ENCODE measurements at places on chromosomes 12 and 14.
A peak's percentile ranks its signal among the peaks of the same experiment; 100 is the strongest.

GRCh38 chr12:127035011-127035879, 1231.7 kb upstream of the TMEM132C start:
- DNase-seq: no peak

GRCh38 chr14:35121026-35121886, 534 bp downstream of the PPP2R3C start:
- DNase-seq: no peak

DNA sequence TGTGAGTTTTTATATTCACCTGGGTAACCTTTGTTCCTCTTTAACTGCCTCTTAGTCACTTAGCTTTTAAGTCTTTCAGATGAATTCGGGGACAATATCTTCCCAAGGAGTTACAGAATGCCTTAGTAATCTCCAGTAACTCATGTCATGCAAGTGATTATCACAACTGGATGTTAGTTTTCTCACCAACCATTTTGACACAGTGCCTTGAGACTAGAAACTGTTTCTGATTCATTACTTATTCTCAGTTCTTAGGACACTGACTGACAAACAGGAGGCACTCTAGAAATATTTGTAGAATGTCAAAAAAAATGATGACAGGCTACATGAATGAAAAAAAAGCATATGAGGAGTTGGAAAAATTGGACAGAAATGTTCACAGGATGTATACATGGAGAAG, 335.1 kb downstream of the ACSS3 start:
- DNase-seq: no peak

GRCh38 chr14:103749452-103749851, 33.8 kb downstream of the ZFYVE21 start:
- DNase-seq: no peak

DNA sequence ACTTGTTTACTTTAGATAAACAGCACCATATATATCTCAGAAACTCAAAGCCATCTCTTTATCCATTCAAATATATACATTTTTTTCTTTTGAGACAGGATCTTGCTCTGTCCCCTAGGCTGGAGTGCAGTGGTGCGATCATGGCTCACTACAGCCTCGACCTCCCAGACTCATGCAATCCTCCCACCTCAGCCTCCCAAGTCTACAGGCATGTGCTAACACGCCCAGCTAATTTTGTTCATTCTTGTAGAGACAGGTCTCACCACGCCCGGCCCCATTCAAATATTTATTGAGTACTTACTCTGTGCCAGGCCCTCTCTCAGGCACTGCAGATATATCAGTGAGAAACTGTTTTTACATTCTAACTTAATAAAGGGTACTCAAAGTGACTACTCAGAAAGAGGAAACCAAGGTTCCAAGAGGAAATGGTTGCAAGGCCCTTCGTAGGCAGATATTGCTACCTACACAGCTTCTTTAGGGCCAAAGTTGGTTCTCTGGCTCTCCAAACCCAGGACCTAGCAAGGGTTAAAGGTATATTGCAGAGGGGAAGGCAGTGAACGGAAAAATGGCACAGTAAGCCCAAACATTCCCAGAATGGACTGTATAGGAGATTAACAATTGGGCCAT, 2.9 kb downstream of the ATXN3 start:
- DNase-seq: no peak

DNA sequence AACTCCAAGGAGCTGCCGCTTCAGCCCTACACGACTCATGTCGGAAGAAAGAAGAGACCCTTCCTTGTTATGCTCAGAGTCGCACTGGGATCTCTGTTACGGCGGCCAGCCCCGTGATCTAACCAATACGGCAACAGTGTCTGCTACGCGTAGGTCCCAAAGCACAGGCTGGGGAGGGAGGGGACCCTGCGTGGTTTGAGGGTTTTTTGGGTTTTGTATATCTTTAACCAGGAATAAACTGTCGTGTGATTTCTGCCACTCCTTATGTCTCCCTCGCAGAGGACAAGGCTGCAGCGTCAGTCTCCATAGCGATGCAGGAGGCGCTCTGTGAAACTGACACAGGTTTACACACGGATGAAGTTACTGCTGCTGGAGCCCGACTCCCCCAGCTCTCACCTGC, 60.0 kb upstream of the DIO3 start:
- DNase-seq: no peak

DNA sequence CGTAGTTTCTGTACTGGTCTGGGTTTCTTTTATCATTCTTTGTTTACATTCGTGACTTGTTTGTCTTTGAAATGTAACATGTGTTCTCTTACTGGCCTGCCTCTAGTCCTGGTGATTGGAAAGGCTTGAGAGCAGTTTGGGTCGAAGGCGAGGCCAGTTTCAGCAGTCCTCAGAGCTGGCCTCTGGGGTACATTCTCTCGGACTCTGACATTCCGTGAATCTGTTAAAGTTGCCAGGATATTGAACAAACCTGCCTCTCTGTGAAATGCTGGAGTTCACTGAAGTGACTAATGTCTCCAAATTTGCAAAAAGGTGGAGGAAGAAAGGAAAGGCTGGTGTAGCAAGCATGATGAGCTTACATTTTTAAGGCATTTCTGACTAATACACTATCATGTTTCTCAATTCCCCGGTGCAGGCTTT, 1.5 kb downstream of the PLEKHA5 start:
- no peak for DNase-seq

DNA sequence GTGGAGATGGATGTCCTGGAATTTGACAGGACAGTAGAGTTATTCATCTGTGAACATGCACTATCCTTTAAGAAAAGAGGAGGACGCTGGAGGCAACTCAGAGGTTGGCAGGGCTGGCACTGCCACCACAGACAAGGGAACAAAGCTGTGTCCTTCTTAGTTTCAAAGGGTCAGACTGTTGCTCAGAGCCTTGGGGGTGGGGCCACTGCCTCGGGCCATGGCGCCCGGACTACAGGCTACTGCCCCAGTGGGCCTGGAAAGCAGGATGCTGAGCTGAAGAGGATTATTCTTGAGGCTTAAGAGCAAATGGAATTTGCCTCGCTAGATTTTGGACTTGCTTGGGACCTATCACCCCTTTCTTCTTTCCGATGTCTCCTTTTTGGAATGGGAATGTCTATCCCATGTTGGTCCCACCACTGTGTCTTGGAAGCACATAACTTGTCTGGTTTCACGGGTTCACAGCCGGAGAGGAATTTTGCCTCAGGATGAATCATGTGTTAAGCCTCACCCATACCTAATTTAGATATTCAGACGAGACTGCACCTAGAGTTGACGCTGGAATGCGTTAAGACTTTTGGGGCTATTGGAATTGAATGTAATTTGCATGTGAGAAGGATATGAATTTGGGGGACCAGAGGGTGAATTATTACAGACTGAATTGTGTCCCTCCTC, 114.8 kb upstream of the RFLNA start:
- DNase-seq: no peak

- no peak for DNase-seq
These were observed 41.4 kb downstream of the BORCS5 start for GRCh38 chr12:12398026-12398859.

DNA sequence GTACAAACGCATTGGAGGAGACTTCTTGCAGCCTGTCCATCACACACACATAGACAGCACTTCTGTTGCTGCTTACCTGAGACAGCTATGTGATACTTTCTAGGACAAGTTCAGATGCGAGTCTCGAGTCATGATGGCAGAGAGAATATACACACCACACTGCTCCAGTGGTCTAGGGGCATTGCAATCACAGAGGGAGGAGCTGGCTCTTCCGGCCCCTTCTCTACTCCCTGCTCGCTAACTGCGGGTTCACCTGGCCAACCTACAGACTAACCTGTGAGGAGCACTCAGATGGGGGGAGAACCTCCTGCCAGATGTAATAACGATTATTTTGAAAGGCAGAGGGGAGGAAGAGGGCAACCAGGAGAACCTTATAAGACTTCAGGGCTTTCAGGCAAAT, 30.7 kb downstream of the EMP1 start:
- DNase-seq: no peak

GRCh38 chr14:65224799-65225198, 122.5 kb upstream of the MAX start:
- DNase-seq: no peak

DNA sequence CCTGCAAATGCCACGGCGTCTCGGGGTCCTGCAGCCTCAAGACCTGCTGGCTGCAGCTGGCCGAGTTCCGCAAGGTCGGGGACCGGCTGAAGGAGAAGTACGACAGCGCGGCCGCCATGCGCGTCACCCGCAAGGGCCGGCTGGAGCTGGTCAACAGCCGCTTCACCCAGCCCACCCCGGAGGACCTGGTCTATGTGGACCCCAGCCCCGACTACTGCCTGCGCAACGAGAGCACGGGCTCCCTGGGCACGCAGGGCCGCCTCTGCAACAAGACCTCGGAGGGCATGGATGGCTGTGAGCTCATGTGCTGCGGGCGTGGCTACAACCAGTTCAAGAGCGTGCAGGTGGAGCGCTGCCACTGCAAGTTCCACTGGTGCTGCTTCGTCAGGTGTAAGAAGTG, 16.8 kb downstream of the WNT5B start:
- DNase-seq: no peak

DNA sequence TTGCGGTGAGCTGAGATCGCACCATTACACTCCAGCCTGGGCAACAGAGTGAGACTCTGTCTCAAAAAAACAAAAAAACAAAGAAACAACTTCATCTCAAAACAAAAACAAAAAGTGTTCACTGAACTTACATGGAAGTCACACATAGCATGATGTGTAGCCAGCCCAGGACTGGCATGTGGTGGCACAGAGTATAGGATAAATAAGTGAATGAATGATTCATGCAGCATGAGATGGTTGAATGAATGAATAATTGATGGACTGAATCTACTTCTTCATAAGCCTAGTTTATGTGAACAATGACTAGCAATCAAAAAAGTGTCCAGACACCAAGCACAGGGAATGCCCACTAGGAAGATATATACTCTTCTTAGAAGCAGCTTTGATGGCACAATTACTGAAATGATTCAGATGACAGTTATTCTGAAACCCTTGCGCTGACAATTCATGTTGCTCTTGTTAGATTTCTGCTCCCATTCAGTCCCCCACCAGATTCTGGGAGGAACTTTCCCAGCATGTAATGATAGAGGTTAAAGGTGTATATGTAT, 31.6 kb upstream of the SERPINA6 start:
- DNase-seq: peak; percentile 7

GRCh38 chr12:54734196-54734950, 86.2 kb upstream of the DCD start:
- DNase-seq: no peak

DNA sequence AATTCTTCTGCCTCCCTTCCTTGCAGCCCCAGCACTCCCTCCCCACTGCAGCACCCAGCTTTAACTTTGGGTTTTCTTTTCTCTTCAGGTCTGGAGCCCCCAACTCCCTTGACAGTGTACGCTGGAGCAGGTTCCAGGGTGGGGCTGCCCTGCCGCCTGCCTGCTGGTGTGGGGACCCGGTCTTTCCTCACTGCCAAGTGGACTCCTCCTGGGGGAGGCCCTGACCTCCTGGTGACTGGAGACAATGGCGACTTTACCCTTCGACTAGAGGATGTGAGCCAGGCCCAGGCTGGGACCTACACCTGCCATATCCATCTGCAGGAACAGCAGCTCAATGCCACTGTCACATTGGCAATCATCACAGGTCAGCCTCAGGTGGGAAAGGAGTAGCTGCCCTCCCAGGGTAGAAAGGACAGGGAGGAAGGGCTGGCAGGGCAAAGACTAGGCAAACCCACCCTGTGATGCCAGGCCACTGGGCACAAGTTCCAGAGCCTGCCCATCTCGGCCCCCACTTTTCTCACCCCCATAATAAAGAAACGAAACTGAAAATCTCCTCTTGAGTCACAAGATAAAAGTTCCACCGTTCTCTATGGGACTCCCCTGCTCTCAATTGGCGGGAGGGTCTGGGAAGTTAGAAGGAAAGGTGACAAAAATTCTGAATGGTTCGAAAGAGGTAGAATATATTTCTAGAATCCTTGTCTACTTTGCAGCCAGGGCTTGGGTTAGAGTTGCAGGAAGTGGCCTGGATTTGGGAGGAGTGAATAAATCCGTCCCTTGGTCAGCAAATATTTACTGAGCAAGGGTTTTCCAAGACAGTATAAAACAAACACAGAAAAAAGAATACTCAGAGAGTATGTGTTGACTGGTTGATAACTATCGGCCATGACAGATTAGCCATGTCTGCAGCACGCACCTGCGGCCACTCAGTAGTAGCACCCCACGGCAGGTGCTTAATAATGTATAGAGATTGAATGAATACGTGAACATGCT, 3.2 kb downstream of the LAG3 start:
- peak; percentile 72 for DNase-seq

DNA sequence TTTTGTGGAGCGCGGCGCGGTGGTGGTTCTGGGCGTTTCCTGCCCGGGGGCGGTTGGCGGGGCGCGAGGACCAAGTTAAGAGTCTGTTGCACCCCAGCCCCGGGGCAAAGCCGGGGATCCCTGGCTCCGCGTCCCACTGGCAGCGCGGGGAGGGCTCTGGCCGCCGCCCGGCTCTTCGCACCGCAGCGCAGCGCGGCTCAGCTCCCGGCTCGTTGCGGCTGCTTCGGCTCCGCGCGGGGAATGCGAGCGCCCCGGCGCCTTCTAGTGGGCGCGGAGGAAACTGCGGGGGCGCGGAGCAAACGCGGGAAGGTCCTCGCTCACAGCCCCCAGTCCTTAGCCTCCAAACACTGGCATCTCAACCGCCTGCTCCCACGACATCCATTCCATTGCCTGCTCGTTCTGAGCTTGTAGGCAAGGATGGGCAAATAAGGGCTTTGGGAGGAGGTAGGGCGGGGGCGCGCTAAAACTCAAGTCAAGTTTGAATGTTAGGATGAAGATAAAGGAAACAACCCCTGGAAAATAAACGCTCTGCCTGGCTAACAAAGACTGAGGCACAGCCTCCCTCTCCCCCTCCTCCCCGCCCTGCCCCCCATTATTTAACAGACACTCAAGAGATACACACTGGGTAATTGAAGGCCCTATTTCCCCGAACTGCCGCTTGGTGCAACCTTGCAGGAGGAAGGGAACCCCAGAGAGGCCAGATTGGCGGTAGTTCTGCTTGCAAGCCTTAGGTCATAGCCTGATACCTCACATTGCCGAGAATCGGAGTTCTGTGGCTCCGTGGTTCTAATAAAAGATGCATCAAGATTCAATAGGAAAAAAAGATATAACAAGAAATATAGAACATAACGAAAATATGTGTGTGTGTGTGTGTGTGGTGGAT, at the start of gene B4GALNT1:
Gene B4GALNT1 (minus strand): TSS at position 244 of the 883 bp plus-strand sequence. CDS start 1,069 bp downstream, outside the sequence.
- peak; percentile 83 for DNase-seq

- no peak for DNase-seq
These were observed 3.8 kb downstream of the AKAP3 start for GRCh38 chr12:4645023-4645422.

DNA sequence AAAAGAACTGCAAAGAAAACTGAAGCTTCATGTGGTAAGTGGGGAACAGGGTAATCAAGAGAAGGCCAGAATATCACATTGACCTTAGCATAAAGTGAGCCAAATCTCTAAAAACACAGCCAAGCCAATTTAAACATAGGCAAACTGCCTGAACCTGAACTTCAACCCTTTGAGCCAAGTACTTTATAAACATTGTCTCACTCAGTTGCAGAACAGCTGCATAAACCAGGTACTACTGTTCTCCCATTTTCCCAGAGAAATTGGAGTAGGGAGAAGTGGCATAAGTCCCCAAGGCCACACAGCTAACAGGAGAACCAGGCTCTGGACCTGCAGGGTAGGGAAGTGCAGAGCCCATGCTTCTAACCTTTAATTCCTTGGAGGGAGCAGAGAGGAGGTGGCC, 30.4 kb upstream of the FKBP4 start:
- DNase-seq: no peak

- DNase-seq: no peak
These were observed 49.4 kb downstream of the IFNG-AS1 start for GRCh38 chr12:68038650-68039049.
